ENCODE measurements at places on chromosomes 3 and 15. TPM values are rescaled to one million over a fixed set of nuclear protein-coding genes. Genes with fewer than 3 reads are reported as not detected.

- DNase-seq = no peak
These were observed 223.4 kb downstream of the ATP8B4 start for GRCh38 chr15:49895347-49896223.

DNA sequence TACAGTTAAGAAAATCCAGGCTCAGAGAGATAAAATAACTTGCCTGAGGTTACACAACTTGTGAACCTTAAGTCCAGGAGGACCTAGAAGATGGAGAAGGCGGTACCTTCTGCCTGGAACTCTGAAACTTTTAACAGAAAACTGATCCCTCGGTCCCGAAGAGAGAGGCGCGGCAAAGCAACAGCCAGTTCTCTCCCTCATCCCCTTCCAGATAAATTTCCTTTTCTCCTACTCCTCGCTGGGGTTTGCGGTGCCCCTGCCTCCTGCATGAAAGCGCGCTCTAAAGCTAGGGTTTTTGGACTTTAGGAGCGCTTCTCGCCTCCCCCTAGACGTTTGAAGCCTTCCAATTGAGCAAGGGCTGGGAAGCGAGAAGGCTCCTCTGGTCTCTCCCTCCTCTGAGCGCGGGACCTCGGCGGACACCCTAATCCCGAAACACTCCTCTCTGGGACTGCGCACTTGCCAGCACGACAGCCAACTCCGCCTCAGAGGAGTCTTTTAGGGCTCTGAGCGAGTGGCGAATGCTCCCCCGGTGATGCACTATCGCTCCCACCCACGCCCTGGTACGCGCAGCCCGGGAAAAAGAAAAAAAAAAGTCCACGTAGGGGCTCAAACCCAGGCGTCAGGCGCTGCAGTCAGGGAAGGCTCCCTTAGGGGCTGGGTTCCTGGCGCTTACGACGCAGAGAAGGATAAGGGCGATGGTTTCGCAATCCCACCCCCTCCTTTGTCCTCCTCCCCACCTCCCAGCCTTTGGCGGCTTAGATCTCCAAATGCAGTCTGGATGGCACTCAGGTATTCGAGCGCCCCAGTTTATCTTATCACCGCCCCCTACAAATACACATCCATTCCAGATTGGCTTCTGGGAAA lies 7.9 kb upstream of the EOMES start:
- peak; percentile 63 for DNase-seq

- DNase-seq = no peak
These were observed 91.6 kb downstream of the LRRK1 start for GRCh38 chr15:101010781-101011180.

DNA sequence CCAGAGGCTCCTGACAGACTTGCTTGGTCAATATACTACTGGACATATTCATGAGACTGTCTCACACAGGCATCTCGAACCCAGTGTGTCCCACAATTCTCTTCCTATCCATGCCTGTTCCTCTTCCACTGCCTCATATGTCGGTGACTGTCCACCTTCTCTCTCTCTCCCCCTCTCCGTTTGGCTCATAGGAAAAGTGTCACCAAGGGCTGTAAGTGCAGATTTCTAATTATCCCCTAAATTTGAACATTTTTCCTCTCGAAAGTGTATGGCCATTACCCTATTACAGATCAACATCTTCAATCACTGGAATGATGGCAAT lies 22.5 kb upstream of the MUC20 start:
- no peak for DNase-seq

- DNase-seq = no peak
These were observed 175.7 kb upstream of the MDFIC2 start for GRCh38 chr3:70488131-70488530.

- DNase-seq = no peak
These were observed 123.8 kb downstream of the C3orf70 start for GRCh38 chr3:185029086-185029485.

DNA sequence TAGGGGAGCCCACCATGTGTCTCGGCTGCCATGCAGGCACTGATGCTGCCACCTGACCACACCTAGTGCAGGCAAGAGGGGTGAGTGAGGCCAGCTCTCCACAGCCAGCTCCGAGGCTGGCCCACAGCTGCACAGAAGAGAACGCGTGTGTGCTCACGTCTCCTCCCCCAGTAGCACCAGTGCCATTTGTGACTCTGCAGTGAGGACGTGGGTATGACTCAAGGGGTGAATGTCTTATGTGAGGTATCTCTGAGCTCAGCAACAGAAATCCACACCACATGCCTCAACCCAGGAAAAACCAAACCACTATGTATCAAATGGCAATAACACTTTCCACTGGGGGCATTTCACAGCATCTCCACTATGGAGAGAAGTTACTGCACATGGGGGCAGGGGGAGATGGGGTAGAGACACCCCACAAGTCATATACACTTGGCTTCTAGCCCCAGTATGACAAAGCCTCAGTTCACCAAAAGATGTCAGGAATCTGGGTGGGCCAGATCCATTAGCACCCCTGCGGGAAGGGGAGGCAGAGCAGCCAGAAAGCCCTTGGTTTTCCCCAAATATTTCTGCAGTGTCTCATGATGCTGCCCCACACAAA lies 87.6 kb downstream of the LRIG1 start:
- DNase-seq = no peak

GRCh38 chr15:55289011-55289745 lies 435 bp downstream of the RAB27A start:
- peak; percentile 54 for DNase-seq

TGM4 gene
- polyA plus RNA-seq = not detected

GRK7 gene
- not detected for polyA plus RNA-seq

OXNAD1 gene
- 6.5 TPM for polyA plus RNA-seq

NBEAL2 gene
- 13.7 TPM for polyA plus RNA-seq

ERICH6 gene
- polyA plus RNA-seq = not detected

Data from right cardiac atrium (tissue), 5 donors.